Glutamatergic neuron (in vitro differentiated cells): ENCODE measurements at places on chromosomes 2 and 18.

DNA sequence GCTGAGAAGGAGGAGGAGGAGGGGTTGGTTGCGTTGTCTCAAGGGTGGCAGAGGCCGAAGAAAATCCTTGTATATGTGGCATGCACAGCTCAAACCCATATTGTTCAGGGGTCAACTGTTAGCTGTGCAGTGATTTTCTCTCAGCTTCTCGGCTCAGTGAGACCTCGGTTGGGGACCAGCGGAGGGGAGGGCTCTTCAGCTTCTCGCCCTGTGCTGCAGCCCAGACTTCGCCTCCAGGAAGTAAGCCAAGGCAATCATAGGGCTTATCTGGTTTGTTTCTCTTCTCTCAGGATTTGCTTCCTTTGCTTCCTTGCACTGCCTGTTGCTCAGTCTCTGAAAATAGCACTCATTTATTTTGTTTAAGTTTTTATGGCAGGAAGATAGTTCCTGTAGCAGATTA is 85.5 kb downstream of the SOWAHC start:
- no peak for DNase-seq

GRCh38 chr2:136798766-136799165 is 33.4 kb downstream of the THSD7B start:
- no peak for DNase-seq

GRCh38 chr2:135954020-135954601 is 31.3 kb downstream of the DARS1 start:
- DNase-seq = no peak

DNA sequence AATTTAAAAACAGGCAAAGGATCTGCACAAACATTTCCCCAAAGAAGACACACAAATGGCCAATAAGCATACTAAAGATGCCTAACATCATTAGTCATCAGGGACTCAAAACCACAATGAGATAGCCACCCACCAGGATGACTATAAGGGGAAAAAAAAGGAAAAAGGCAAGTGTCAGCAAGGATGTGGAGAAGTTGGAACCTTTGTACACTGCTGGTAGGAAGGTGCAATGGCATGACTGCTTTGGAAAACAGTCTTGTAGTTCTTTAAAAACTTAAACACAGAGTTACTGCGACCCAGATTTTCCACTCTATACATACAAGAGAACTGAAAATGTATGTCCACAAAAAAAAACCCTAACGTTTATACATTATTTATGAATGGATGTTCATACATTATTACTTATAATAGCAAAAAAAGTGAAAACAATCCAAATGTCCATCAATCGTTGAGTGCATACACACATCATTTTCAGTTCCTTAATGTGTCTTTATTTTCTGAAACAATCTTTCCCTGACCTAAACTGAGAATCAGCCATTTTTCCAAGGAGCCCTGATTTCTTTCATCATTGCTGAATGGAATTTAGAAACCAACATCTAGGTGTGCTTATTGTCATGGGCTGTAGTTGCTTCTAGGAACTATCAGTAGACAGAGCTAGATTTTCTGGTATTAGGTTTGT is 64.7 kb upstream of the TLK1 start:
- no peak for DNase-seq

- DNase-seq = no peak
Observed at GRCh38 chr2:575030-575726, 102.0 kb downstream of the TMEM18 start.

DNA sequence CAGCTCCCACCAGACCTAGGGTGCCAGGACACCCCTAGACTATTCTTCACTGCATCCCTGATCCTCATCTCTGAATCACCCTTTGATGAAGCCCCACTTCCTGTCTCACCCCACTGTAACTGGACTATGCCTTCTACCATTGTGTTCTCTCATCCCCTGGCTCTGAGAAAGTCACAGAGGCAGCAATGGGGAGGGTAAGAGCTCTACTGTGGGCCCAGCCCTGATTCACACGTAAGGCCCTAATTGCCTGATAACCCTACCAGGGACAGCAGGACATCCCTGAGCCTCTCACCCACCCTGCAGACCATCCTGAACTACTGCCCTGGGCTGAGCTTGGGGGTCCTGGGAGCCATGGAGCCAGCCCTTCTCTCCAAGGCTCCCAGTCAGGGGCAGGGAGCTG is 1.5 kb upstream of the PROM2 start:
- DNase-seq = no peak
